ENCODE measurements at places on chromosomes 16 and 17.

DNA sequence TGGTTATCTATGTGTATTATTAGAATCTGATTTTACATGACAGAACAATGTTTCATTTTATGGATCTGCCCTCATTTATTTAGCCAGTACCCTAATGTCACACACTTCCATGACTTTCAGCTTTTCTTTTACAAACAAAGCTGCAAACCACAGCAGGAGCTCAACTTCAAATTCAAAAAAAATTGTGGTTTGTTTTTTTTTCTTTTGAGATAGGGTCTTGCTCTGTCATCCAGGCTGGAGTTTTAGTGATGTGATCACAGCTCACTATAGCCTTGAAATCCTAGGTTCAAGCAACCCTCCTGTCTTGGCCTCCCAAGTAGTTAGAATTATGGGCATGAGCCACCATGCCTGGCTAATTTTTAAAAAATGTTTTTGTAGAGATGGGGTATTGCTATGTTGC, 8.2 kb upstream of the MPRIP start:
- DNase-seq: no peak

DNA sequence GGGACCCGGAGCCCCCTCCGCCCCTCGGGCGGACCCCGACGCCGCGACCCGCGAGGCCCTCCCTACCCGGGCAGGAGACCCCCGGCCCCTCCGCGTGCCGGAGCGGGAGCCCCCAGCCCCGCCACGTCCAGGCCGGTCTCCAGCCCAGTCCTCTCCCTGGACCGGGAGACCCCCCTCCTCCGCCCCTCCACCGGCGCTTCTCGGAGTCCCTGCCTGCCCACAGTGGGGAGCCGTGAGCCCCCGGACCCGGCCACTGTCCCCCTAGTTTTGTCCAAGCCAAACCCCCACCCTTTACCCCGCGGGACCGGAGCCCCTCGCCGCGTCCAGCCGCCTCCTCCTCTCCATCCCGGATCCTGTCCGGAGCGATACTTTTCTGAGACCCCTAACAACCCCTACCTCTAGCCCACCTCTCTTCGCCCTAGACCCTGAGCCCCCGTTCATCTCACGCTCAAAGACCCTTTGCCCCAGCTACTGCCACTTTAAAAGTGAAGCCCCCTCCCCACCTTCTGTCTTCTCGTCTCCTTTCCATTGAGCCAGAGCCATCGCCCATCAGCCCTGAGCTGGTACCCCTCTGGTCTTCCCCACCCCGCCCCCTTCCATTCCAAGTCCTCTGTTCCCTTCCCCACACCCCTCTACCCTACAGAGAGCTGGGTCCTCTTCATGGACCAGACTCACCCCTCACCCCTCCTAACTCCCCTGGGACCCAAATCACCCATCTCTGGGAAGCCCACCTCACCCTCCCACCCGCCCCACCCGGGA, 1.0 kb downstream of the NECAB2 start:
- no peak for DNase-seq

GRCh38 chr16:83031524-83031923, 404.8 kb downstream of the CDH13 start:
- DNase-seq: no peak

DNA sequence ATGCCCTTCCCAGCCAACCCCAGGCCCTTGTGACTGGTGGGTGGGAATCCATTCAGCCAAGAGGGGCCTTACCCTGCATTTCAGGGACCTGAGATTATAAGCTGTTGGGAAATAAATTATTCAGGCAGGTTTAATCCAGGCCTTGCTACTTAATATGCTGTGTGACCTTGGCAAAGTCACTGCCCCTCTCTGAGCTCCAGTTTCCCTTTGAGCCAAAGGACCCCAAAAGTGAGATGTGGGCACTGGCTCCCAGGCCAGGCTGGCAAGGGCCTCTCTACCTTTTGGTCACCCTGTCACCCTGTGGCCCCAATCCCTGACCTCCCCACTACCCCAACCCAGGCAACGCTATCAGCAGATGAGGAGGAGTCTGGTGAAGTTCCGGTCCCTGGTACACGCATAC, 33.9 kb downstream of the MYO15A start:
- DNase-seq: no peak

GRCh38 chr16:49776085-49776595, 79.8 kb downstream of the ZNF423 start:
- DNase-seq: no peak

DNA sequence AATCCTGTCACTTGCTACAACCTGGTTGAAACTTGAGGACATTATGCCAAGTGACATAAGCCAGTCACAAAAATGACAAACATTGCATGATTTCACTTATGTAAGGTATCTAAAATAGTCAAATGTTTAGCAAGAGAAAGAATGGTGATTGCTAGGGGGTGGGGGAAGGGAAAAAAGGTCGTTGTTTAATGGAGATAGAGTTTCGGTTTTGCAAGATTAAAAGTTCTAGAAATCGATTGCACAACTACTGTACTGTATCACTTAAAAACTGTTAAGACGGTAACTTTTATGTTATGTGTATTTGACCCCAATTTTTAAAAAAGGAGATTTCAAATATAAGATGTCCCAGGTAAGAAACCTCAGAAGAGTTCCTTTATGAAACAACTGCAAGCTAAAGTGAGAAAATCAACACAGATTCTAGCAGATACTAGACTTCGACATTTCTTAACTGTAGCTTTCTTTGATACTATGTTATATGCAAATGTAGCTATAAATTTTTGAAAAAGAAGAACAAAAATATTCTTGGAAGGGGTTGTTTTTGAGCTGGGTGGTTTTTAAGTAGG, 5.9 kb downstream of the MEOX1 start:
- DNase-seq: no peak

DNA sequence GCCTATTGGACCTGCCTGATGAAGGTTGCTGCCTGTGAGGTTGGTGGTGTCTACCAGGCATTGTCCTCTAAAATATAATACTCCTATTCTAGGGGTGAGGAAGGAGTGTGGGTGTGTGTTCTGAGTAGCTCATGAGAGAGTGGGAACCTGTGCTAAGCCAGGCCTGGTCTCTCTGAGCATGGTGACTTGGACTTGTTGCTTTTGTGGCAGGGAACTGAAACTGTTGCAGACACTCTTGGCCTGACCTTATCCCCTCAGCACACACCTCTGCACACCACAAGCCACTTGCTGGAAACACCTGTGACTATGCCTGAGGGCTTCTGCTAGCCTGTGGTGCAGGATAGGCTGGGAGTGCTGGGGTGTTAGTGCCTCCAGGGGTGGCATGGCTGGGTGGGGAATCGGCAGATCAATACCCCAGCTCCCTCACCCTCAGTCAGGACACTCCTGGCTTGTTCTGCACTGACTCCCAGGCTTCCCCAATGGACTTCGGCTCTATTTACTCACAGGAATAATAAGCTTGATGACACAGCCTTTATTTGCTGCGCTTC, 29.9 kb downstream of the PLCG2 start:
- DNase-seq: peak; percentile 23

DNA sequence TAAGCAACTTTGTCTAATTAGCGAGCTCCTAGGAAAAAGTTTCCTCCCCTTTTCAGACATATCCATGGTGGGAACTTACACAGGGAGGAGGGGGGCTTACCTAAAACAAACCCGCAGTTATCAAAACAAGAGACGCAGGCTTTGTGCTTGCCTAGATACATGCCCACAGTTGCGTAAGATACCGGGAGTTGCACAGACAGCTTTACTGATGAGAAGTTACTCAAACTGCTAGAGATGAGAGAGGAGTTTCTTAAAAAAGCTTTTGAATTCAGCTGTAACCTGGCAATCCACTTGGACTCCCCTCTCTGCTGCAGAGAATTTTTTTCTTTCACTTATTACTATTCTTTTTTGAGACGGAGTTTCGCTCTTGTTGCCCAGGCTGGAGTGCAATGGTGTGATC, 6.8 kb upstream of the ZP2 start:
- DNase-seq: no peak

DNA sequence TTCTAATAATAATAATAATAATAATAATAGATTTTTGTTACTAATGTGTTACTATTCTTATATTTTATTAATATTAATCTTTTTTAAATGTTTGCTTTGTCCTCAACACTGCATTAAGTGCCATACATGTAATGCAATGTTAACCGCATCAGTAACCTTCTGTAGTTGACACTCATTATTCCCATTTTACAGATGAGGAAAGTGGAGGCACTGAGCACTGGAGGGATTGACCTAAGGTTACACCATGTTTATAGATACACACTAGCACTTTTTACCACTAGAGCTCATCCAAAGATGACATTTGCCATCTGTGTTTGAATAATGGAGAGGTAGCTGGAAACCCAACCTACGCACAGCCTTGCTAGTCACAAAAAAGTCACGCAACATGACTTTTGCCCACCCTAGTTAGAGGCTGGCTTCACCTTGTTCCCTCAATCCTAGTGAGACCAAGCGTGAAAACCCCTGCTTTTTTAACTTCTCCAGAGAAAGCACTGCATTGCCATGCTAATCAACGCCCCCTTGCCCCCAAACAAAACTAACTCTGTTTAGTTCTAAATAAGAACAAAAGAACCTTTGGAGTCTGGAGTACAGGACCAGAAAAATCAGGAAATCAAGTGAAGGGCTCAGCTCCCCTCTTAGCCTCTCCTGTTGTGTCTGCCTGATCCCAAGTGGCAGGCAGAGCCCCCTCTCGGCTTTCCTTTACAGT, 2.3 kb downstream of the ARSG start:
- DNase-seq: no peak

DNA sequence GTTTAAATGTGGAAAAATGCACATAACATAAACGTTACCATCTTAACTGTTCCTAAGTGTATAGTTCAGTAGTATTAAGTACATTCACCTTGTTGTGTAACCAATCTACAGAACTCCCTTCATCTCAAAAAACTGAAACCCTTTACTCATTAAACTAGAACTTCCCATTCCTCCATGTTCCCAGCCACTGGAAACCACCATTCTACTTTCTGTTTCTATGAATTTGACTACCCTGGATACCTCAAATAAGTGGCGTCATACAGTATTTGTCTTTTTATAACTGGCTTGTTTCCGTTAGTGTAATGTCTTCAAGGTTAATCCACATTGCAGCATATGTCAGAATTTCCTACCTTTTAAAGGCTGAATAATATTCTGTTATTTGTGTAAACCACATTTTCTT, 38.2 kb downstream of the NF1 start:
- DNase-seq: no peak

DNA sequence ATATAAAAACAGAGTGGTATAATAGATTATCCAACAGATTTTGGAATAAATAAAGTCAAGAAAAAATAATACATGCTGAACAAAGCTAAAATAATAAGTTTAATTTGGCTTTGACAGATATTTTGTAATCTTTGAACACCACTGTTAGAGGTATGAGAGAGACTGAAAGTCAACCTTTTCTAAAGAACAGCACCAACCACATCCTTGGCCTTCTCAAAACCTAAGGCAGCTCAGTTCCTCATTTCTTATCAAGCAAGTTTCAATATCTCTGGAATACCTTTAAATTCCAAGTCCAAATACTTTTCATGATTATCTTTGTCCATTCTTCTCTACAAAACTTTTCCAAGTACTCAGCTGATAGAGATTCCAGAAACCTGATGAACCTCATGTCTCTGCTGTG, 1603.8 kb downstream of the CDH8 start:
- DNase-seq: no peak

- no peak for DNase-seq
These were observed 18.7 kb upstream of the PIK3R6 start for GRCh38 chr17:8885967-8886684.

DNA sequence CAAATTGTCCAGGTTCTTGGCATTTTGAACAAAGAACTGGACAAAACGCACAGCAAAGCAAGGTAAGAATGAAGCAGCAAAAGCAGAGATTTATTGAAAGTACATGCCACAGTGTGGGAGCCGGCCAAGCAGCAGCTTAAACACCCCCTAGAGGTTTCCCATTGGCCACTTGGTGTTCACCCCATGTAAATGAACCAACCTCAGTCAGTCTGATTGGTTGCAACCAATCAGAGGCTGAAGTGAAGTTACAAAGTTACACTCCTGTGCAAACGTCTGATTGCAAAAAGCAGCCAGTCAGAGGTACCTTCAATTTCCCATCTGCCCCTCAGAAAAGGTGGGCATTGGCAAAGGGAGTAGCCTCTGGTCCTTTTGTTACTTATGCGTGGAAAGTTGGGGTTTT, 8.8 kb upstream of the ZNF263 start:
- DNase-seq: no peak

DNA sequence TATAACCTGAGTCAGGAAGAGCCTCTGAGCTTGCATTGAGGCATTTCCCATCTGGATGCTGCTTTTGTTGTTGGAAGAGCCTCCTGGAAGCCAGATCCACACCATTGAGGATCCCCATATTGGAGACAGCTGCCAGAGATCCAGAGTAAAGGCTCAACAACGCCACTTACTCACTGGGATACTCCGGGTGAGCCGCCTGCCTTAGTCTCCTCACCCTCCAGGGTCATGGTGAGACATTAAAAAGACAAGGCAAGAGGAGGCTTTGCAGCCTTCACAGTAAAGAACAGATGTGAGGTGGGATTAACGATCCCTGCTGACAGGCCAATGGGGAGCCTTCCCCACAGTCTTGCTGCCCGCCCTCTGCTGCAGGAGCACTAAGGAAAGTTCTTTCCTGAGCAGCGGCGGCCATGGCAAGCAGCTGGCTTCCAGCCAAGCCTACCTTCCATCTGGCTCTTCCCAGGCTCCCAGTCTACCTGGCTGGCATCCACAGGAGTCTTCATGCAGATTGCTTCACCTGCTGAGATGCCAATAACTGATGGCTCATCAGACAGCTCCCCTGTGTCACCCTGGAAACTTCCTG, 198.5 kb downstream of the CYLD start:
- DNase-seq: no peak

GRCh38 chr16:81435103-81435502, 9.5 kb upstream of the CMIP start:
- DNase-seq: no peak

GRCh38 chr16:55155815-55156214, 168.2 kb upstream of the IRX6 start:
- no peak for DNase-seq

GRCh38 chr17:21217346-21217745, 3.4 kb upstream of the TMEM11 start:
- no peak for DNase-seq

DNA sequence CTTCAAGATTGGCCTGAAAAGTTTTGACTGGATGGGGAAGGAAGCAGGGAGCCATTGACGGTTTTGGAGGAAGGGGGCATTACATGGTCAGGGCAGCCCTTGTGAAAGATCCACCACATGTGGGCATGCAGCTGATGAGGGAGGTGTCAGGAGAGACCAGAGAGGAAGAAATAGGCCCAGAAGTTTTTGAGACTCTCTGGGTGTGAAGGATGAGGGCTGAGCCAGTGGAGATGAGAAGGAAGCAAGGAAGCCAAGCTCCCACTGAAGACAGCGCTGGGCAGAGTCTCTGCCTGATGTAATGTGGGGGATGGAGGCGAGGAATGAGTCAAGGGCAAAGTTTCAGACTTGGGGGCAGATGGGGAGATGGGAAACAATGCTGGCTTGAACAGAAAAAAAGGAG, 530 bp downstream of the CCL17 start:
- DNase-seq: no peak

- DNase-seq: no peak
These were observed 155.6 kb downstream of the STX8 start for GRCh38 chr17:9419932-9420453.

DNA sequence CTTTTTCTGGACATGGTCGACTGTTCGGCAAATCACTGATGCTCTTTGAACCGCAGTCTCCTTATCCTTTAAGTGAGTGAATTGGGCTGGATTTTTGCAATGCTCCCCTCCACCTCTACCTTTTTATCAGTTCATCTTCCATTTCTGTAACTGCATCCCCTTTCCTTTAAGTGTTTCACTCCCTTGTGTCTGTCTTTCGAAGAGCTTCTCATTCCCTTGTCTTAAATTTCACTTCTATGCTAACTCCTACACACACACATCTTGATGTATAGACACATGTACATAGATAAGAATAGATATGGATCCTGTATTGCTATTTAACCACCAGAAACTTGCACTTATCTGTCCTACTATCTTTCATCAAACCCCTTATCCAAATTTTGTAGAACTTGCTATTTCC, 250.7 kb downstream of the PHKB start:
- DNase-seq: no peak
